ENCODE measurements at places on chromosomes 3 and 15.
A peak's percentile ranks its signal among the peaks of the same experiment; 100 is the strongest.

GRCh38 chr15:74535388-74536084 is 5.5 kb upstream of the ARID3B start:
- peak; percentile 24 for DNase-seq

- DNase-seq, result no peak
Observed at GRCh38 chr3:67559029-67559605, 95.3 kb downstream of the SUCLG2 start.

DNA sequence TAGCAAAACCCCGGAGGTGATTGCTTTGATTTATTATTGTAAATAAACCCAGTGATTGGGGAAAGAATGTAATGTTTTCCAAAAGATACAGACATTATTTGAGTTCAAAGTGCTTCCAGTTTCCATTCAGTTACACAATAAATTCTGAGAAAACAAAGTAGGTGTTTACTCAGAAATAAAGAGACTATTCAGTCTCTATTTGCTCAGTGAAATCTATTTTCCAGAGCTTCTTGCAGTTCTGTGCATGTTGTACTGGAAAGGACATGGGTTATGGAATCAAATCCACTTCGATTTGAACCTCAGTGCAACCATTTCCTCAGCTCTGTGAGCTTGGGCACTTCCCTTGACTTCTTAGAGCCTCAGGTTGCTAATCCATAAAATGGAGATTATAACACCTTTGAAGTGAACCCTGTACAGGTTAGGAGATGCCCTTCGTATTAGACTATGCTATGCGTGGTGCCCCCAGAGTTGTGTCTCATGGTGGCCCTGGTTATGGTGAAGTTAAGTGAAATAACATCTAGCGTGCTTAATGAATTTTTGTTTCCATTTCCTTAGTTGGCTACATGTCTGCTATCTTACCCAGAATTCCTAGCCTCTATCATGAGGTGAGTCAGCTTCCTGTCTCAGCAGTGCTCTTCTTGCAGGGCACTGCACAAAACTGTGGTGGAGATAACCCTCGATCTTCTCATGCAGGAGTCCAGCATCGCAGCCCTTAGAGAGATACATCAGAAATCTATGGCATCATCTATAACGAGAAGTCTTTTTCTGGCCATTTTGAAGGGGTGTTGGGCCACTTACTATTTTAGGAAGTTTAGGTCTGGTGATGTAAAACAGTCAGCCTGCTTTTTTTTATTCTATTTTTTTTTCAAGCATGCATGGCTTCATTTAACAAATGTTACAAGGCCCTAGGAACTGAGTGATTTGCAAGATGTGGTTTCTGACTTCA is 97.7 kb downstream of the RPL39L start:
- DNase-seq, result no peak

DNA sequence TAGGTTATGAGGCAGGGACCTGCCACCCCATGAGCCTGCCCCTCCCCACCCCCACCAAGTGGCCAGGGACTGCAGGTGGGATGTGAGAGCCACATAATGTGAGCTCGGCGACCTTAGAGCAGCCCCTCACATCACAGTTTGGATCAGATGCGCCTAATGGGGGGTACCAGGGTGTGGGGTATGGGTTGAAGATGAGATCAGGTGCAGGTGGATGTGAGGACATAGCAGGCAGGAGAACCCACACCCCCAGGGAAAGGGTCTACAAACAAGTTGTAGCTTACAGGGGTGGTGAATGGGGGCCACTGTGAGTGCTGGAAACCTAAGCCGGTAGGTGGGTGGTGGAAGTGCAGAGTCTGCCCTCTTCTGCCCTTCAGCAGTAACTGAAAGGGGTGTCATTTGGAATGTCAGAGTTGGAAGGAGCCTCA is 94.0 kb downstream of the CORO2B start:
- DNase-seq, result peak; percentile 68

DNA sequence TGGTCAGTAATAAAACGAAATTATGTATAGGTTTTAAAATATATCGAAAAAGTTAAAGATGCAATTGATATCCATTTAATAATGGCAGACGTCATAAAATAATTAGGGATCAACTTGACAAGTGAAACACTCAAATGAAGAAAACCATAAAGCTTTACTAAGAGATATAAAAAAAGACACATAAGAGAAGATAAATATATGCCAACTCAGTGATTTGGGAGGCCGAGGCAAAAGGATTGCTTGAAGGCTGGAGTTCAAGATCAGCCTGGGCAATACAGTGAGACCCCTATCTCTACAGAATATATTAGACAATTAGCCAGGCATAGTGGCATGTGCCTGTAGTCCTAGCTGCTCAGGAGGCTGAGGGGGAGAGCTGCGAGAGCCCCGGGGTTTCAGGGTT is 190.5 kb downstream of the SV2B start:
- no peak for DNase-seq

DNA sequence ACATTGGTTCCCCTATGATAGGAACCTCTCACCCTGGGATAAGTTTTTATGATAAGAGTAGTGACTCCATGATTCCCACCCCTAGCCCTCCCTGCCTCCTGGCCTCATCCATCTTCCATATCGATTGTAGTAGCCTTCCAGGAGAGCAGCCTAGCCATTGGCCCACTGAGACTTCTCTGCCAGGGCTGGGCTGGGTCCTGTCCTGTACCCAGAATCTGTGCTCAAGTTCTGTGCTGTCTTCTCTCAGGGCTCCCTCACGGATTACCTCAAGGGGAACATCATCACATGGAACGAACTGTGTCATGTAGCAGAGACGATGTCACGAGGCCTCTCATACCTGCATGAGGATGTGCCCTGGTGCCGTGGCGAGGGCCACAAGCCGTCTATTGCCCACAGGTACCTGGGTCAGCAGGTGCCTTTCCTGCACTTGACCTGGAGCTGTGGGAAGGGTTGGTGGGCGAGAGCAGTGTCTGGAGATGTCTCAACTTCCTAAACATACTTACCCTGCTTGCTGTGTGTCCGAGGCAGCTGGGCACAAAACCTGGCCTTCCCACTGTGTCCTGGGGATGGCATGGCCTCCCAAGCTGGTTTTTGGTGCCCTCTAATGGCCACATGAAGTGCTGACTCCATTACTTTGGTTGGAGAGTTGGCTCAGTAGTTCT is 16.6 kb upstream of the EXOG start:
- peak; percentile 87 for DNase-seq

DNA sequence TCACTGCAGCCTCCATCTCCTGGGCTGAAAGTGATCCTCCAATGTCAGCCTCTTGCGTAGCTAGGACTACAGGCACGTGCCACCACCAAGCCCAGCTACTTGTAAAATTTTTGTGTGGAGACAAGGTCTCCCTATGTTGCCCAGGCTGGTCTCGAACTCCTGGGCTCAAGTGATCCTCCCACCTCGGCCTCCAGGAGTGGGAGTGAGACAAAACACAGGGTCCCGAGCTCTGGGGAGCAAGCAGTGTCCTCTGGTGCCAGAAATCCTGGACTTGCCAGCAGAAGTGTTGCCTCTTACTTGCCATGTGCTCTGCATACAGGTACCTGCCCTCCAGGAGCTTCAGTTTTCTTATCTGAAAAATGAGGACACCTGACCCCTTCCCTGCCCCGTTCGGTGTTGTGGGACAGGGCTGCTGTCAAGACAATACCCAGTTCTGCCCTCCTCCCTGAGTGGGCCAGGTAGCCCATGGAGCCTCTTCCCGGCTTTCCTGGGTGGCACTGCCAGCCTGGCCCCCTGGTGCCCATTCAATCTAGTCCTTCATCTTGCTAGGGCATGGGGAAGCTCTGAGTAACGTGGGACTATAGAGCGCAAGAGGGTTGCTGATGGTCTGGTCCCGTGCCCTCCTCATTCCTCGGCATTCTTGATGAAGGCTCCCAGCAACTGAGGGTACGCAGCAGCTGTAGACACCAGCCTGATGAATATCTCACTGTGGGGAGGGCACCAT is 164.6 kb downstream of the GOLGA6L4 start:
- no peak for DNase-seq

- no peak for DNase-seq
Observed at GRCh38 chr3:176737480-176738110, 459.7 kb downstream of the TBL1XR1 start.

GRCh38 chr15:97504031-97504792 is 456.3 kb upstream of the ARRDC4 start:
- DNase-seq, result peak; percentile 49

GRCh38 chr3:18591120-18591519 is 166.0 kb upstream of the SATB1 start:
- no peak for DNase-seq

- DNase-seq, result peak; percentile 69
Observed at GRCh38 chr3:8536096-8537056, 34.8 kb downstream of the LMCD1 start.

GRCh38 chr3:61030469-61031035 is 220.7 kb downstream of the FHIT start:
- DNase-seq, result no peak

DNA sequence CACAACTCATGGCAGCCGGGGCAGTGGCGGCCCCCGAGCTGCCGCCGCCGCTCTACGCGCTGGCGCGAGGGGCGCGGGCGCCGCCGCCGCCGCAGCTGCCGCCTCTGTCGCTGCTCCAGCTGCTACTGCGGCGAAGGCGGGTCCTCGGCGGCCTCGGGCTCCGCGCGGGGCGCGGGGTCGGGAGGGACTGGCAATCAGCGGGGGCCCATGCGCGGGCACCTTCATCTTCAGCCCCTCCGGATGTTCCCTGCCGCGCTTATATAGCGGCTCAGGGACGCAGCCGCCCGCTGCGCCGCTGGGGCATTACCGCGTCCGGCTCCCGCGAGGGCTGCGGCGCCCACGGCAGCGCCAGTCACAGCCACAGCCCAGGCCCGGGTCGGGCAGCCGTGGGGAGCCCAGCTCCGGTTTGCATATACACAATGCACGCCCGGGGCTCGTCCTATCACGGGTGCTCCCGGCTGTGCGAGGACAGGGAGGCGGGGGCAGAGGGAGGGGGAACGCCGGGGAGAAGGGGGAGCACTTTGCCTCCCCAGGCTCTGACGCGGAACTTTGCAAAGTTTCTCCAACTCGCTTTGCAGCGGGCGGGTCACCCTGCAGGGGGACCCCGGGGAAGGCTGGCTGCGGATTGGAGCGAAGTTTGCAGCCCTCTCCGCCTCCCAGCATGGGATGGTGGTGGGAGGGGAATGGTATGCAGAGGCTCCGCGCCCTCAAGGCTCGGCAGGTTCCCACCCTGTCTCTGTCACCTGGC is at the start of gene VGLL3:
TSS of gene VGLL3 (minus strand) at position 416 of the 748 bp plus-strand sequence. CDS start at position 10, 406 bp downstream.
- DNase-seq, result peak; percentile 93

DNA sequence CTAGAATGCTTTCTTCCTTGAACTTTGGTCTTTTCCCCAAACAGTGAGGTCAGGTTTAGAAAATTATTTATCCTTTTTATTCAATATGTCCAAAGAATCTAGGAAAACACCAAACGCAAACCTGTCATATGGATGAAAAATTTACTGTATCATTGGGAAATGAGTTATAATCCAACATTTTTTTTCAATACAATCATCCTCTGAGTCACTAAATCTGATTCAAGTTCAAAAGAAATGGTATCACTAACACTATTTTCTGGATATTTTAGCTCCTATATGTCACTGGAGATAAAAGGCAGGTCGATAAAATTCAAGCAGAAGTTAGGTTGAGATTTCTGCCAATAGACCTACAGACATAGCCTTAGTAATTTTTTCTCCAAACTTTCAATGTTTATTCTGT is 591.6 kb upstream of the AGTR1 start:
- no peak for DNase-seq

GRCh38 chr3:36201546-36201945 is 178.8 kb upstream of the STAC start:
- no peak for DNase-seq

- no peak for DNase-seq
Observed at GRCh38 chr3:63900010-63900409, 12.2 kb downstream of the SCAANT1 start.

DNA sequence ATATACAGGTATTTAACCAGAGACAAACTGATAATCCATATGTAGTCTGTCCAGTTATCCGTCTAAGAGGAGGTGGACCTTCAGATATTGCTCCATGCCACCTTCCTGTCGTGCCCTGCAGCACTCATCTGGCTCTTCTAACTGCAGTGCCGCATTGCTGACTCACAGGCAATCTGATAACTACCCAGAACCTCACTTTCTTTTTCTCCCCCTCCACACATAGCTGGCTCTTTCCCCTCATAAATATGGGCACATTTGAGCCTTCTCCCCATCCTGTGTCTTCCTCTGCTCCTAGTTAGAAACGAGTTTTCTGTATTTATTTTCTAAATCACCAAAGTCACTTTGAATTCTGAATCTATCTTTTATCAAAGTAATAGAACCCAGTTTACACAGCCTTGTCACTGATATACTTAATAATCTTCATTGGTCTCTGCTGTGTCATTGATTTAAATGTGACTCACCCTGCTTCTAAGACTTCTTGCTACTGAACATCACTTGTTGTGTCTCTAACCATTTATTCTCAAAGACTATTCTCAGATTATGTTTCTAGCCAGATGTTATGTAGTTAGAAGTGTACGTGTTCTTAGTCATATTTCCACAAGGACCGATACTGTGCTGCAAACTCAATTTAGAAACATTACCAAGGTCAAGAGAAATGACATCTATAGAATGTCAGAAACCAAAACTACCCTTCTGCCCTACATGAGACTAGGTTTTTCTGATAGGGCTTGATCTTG is 17.4 kb upstream of the KCNMB2 start:
- DNase-seq, result peak; percentile 29

DNA sequence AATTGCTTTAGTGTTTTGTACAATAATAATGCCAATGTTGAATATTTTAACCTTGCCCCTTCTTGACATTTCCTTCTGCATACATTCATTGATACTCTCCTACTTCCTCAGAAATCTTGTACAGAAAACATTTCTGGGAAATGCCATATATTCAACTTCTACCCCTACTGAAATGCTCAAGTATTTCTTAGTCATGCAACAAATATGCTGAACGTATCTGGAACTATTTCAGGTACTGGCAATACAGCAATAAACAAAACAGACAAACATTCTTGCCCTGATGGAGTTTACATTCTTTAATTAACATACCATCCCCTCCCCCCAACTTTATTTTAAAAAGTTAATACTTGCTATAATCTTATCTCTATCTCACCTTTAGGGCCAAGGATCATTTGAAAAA is 147.2 kb downstream of the STAG1 start:
- DNase-seq, result no peak

- peak; percentile 52 for DNase-seq
Observed at GRCh38 chr3:88203642-88204055, 53.9 kb downstream of the C3orf38 start.

GRCh38 chr3:115165266-115165665 is 18.2 kb upstream of the ZBTB20 start:
- DNase-seq, result no peak

GRCh38 chr3:114691871-114692270 is 398.0 kb downstream of the TIGIT start:
- no peak for DNase-seq

- DNase-seq, result peak; percentile 86
Observed at GRCh38 chr3:114213292-114213626, 24.1 kb downstream of the ZNF80 start.

DNA sequence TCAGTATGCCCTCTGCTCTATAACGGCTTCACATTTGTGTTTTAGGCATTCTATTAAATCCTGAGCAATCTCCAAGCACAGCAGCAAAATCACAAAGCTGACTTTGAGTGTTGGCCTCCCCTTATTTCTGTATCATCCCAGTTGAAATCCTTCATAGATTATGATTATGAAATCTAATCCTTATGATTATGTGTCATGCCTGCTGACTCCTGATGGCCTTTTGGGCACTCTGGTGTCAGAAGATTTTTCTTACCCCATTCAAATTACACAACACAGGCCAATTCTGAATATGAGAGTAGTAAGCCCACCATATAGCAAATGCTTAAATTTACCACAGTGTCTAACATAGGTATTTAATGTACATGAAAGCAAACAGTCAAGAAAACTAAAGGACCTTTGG is 34.3 kb downstream of the CDV3 start:
- DNase-seq, result no peak

- no peak for DNase-seq
Observed at GRCh38 chr3:4888913-4889846, 90.1 kb upstream of the BHLHE40 start.
